Putamen (tissue), 1 donor: ENCODE measurements at places on chromosomes 12 and 14.

- DNase-seq: no peak
These were observed 193.0 kb downstream of the CRADD start for GRCh38 chr12:93870020-93870795.

DNA sequence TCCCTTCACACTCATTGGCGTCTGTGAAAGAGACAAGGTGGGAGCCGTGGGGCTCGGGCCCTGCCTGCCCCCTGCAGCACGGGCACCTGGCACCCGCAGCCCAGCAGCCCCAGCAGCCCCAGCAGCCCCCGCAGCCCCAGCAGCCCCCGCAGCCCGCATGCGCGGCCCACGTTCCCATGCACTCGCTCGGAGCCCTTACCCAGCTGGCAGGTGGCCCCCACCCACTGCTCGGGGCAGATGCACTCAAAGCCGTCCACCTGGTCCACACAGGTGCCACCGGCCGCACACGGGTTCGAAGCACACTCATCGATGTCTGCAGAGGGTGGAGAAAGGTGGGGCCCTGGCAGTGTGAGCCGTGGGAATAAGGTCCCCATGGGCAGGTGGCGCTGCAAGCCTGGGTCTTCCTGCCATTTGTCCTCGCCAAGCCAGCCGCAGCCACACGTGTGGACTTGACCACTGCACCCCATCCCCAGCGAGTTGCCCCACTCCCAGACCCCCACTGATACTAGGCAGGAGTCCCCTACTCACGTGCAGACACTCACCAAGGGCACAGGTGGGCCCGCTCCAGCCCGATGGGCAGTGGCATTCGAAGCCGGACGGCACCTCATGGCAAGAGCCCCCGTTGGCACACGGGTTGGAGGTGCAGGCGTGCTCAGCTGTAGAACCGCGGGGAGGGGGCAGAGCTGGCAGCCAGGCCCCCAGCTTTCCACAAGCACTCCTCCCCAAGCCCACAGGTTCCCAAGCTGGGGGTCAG, 17.3 kb downstream of the JAG2 start:
- no peak for DNase-seq

DNA sequence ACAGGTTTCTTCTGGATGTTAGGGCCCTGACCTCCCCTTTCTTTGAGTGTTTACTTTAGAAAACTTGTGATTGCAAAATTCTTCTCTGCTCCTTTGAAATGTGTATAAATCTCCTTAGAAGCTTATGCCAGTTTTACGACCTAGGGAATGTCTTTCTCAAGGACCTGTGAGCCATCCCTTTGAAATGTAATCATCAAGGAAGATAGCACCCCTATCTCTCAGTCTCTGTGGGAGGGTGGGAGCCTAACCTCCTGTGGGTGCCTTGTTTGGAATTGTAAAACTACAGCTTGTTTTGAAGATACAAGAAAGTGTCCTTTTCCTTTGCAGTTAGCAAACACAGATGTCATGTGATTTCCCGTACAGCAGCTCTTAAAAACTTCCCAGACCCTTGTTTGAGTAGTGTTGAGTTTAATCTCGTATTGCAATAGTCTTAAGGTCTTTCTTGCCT, 3.3 kb downstream of the OR10AD1 start:
- DNase-seq: no peak

GRCh38 chr12:4143896-4144295, 129.7 kb upstream of the CCND2 start:
- DNase-seq: no peak

DNA sequence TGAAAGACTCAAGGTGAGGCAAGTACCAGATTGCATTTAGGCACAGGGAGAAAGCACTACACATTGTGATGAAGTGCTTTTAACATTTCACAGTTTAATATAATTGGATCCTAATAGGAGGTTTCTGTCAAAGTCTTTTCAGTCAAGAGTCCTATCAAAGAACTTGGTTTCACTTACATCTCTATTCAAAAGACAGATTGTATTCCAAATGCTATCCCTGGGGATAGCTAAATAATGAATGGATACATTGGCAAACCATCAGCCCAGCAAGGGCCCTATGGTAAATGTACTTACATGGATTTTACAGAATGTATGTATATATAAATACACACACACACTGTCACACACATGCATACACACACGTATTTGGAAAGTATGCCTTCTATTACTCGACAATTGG, 655.5 kb upstream of the FLRT2 start:
- DNase-seq: no peak

GRCh38 chr12:2877953-2878732, 1.1 kb downstream of the RHNO1 start:
- no peak for DNase-seq

DNA sequence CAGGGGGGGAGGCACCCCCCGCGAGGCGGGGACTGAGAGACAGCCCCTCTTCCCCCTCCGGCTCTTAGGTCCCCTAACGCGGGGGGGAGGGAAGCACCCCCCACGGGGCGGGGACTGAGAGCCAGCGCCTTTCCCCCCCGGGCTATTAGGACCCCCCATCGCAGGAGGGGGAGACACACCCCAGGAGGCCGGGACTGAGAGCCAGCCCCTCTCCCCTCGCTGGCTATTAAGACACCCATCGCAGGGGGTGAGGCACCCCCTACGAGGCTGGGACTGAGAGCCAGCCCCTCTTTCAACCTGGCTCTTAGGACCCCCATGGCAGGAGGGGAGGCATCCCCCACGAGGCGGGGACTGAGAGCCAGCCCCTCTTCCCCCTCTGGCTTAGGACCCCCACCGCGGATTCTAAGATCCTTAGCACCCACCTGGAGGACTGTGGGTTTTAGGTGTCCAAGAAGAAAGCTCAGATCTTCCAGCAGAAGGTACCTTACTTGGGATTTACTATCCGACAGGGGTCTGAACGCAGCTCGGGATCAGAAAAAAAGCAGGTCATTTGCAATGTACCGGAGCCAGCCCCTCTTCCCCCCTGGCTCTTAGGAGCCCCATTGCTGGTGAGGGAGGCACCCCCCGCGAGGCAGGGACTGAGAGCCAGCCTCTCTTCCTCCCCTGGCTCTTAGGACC, 197.8 kb upstream of the PZP start:
- no peak for DNase-seq

- no peak for DNase-seq
These were observed 47.4 kb downstream of the RTN1 start for GRCh38 chr14:59823179-59823578.

GRCh38 chr12:45629292-45629691, 100.2 kb upstream of the ARID2 start:
- no peak for DNase-seq

- DNase-seq: no peak
These were observed 26.2 kb downstream of the ZCRB1 start for GRCh38 chr12:42299392-42300308.

DNA sequence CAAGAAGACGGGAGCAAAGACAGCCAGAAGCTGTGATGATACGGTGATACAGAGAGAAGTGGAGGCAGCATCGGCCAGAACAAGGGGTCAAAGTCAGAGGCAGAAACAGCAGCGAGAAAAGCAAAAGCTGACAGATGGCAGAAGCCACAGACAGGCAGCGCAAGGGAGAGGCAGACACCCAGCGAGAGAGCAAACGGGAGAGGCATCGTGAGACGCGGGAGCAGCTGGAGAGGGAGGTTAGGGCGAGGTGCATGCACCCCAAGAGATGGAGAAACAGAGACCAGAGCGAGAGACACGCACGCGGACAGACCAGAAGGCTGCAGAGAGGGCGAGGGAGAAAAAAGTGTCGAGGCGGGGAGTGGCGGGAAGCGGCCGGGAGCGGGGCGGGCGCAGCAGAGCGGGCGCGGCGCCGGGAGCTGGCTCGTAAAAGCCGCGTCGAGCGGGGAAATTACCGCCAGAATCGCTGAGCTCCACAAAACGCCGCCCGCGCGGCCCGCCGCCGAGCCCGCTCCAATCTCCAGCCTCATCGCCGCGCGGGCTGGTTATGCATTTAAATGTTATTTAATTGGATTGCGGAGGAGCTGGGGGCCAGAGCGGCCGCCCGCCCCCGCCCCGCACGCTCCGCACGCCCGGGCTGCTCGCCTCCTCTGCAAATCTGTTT, 15.6 kb downstream of the SMUG1 start:
- DNase-seq: no peak

DNA sequence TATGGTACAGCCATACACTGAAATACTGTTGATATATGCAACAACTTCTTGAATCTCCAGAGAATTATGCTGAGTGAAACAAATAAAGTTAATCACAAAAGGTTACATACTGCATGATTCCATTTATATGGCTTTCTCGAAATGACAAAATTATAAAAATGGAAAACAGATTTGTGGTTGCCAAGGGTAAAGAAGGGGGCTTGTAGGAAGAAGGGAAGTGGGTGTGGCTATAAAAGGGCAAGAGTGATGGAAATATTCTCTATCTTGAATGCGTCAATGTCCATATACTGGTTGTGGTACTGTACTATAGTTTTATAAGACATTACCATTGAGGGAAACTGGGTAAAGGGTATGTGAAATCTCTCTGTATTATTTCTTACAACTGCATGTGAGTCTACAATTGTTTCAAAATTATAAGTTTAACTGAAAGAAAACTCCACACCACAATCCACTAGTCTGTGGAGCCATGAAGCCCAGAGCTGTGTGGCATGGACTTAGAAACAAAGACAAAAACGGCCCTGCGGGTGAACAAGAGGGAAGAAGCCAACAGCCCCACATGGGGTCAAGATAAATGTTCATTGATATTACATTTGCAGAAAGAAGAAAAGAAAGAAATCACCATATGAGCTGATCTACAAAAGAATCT, 18.3 kb upstream of the TSPAN11 start:
- no peak for DNase-seq

DNA sequence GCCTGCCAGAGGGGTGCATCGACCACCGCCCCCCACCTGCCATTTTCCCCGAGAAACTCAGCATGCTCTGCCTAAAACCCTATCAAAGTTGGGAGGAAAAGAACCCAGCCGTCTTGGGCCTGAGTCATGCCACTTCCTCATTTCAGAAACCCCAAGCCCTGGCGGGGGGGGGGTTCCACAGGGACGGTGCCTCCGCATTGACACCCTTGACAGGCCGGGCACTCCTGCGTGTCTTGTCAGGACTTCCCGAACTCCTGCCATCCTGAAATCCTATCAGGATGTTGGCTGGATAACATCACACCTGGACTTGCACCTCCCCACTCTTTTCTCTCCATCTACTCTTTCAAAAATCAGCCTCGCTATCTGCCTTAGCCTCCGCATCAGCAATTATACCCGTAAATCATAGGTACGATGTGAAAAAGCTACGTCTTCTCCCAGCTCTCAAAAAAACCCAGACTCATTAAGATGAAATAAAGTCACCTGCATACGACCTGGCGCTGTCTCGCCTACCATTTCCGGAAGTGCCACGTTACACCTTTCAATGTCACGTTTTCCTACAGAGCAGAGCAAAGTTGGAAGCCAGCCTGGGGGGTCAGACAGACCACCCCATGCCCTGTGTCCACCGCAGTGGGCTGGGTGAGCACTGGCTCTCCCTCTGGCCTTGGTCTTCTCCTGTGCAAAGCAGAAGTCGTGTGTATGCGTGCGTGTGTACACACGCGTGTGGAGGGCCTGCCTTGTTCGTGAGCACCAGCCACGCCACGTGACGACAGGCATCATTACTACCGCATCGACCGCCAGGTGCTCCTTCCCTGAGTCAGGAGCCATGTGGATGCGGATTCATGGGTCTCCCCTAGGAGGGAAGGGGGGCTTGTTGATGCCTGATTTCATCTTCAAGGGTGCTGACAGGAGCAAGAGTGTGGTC, 96.7 kb downstream of the RFLNA start:
- DNase-seq: no peak

- DNase-seq: no peak
These were observed 15.4 kb upstream of the TMEM120B start for GRCh38 chr12:121697093-121697698.

DNA sequence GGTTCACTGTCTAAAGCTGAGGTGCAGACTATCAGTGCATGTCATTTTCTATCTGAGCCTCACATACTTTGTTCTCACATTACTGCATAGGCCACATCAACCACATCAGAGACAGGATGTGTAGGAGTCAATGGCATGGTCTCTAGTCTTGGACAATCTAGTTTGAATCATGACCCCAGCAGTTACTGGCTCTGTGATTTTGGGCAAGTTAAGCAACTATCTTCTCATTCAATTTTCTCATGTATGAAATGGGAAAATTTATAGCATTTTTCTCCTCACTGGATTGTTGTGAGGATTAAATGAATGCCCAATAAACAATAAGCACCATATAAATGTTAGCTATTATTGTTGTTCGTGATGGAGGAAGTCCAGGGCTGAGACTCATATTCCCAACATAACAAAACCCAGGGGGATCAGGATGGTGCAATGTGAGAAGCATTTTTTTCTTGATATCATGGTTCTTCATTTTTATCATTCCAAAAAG, 432.6 kb downstream of the LRIG3 start:
- no peak for DNase-seq

DNA sequence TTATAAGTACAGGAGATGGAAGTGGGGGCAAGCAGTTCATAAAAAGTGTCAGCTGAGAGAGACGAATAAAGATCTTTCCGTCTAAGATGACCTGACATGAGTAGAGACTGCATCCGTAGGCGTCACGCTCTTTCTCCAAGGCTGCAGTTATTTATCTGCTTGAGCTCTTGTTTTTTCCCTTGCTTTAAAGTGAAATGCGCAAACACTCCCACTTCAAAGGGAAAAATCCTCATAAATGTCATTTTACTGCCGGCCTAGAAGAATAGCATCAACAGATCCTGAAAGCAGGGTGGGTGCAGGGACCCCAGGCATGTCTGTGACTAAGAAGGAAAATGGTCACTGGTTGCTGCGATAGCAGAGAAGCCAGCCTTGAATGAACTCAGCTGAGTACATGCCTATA, 647.4 kb downstream of the MED13L start:
- DNase-seq: no peak

DNA sequence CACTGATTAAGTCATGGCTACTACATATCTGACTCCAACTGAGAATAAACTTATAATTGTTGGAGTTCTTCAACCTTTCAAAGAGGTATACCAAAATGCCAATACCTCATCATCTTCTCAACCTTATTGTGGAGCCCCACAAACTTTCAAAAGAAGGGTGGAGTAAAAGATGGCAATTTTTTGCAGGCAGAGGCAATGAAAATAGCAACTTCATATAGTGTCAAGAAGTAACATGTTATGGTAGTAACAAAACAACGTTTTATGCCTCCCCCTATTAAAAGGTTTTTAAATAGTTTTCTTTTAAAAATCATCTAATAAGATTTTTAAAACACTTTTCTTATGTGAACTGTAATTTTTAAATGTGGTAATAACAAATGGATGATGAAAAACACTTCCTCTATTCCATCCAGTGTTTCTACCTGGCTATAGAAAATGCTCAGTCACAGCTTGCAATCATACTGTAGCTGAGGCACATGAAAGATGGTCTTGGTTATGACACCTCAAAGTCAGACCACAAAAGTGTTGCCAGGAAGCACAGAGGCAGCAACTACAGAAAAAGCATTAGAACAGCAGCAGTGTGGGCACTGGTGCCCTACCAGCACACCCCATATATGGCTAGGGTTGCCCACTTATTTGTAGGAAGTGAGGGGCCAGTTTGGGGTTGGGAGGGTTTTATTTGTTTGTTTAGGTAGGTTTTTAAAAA, 7.0 kb downstream of the PPP1R12A start:
- DNase-seq: no peak
